Activated CD4-positive, CD25-positive, alpha-beta regulatory T cell treated with anti-CD3 and anti-CD28 coated beads, Interleukin-2, amount 50 U/mL, for 72 hours (primary cell): ENCODE measurements at places on chromosomes 16 and 17.

DNA sequence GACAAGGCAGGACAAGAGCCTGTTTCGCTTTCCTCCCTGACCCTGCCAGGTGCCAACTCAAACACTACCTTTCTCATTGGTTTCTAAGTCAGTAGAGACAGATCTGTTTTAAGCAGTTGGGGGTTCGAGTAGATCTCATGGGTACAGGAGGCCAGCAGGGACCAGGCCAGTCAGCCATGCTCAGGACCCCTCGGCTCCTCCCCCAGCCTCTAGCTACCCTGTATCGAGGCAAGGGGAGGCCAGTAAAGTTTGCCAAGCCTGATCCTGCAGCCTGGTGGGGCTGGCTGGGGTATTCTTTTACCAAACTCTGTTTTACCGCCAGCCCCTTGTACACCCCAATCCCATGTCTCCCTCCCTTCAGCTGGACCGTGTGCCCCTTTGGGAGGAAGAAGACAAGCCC is 26.6 kb downstream of the OR1D5 start:
- no peak for DNase-seq

- no peak for DNase-seq
Observed at GRCh38 chr17:12721581-12721980, 55.9 kb downstream of the MYOCD start.

DNA sequence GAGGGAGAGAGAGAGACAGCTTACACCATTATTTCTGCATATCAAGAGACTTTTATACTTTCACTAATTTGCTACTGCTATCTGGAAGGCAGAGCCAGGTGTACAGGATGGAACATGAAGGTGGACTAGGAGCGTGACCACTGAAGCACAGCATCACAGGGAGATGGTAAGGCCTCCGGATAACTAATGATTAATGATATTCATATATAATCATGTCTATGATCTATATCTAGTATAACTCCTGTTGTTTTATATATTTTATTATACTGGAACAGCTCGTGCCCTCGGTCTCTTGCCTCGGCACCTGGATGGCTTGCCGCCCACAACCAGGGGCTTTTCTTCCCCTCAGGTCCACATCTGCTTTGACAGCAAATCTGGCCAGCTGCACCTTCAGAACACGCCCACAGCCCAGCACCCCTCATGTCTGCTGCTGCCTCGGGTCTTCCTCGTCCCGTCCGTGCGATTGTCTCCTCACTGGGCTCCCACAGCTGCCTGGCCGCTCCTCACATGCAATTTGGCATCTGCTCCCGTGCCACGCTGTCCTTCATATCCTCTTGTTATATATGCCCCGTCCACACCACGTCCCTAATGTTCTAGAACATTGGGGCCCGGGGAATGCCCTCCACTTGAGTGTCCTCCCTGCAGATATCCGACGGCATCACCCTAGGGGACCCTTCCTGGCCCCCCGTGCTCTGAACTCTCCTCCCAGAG is 10.2 kb upstream of the DEF8 start:
- no peak for DNase-seq

DNA sequence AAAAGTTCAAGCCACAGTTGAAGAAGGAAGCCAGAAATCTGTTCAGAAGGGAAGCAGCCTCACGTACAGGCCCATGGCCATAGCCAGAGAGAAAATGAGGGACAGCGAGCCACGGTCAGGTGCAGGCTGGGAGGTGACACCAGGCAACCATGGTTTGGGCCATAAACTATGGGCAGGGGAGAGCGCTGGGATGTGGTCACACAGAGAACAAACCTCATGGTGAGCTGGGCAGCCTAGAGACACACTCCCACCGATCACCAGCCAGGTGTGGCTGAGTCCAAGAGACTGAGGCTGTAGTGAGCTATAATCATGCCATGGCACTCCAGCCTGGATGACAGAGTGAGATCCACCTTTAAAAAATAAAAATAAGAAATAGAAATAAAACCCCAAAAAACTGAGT is 76.5 kb downstream of the NETO2 start:
- no peak for DNase-seq

GRCh38 chr16:24009098-24009497 is 173.3 kb downstream of the PRKCB start:
- DNase-seq: no peak

DNA sequence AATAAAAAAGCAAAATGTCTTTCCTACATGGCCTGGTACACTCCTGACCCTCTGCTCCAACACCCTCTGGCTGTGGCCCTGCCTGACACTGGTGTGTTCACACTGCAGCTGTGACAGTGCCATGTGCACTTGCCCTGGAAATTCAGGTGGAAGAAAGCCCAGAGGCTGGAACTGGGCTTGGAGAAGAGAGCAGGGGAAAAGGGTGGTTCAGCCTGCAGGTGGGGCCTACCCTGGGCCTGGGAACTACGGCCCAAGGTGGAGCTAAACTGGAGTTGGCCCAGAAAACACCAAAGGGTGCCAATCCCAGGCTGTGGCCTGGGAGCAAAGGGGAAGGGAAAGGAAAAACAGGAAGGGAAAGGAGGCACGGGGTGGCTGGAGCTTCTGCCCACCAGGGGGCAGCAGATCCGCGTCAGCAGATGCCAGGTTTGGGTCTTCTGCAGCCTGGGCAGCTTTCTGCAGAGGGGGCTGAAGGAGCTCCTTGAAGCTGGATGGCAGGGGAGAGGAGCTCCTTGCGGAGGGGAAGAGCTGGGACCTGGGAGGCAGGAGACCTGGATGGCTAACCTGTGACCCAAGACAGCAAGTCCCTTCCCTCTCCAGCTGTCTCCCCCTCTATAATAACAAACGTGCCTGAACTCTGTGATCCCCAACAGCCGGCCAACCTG is 15.4 kb upstream of the CTCF start:
- DNase-seq: peak; percentile 76

GRCh38 chr17:15483431-15483830 is 16.0 kb upstream of the CDRT4 start:
- no peak for DNase-seq

DNA sequence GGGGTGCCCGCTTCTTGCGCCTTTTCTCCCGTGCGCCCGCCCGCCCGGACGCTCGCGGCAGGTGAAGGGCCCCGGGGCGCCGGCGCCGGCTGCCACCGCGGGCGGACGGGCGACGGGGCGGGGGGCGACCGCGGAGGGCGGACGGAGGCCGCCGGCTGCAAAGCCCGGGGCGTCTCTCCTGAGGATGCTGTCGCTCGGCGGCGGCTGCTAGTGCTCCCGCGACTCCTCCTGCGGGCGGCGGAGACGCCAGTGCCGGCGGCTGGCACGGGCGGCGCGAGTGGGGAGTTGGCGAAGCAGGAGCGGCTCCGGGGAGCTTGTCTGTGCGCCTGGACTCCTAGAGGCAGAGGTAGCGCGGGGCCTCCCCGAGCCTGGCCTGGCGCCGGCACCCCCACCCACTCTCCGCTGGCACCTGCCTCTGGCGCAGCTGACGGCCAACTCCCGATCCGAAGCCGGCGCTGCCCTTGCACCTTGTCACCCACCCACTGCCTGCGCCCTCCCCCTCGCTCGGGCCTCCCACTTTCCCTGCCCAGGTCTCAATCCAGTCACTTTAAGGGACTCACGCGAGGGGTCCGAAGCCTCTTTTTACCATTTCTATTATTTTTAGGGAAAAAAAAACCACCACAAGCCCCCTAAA is at the start of gene FAM20A:
FAM20A (minus strand) TSS at position 437 of the 634 bp plus-strand sequence. CDS start 701 bp downstream, outside the sequence.
- DNase-seq: no peak

DNA sequence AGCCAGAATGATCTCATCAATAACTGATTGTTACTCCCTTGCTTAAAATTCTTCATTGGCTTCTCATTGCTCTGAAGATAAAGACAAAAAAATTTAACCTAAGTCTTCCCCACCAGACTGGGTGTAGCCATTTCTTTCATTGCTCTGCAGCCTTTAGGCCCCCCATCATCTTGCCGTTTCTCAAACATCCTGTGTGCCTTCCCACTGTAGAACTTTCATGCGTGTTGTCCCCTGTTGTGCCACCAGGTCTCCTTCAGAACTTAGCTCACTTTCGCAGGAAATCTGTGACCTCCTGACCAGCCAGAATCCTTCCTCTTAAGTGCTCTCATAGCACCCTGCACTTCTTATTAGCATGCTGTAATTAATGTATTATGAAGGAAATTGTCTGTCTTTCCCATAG is 31.8 kb downstream of the TNRC6C start:
- no peak for DNase-seq

DNA sequence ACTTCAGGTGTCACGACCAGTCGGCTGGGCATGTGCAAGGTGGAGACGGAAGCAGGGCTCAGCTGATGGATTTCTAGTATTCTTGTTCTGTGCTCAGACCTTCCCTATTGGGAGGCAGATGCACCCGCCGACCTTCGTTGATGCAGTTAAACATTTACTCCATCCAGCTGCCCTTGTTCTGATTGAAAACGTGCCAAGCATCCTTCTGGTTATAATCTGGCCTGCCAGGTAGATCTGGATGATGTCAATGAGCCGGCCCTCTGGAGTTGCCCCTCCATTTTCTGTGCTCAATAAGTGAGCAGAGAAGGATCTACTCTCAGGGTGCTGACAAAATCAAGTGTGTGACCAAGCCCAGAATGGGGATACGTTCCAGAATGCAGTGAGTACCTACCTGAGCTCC is 38.3 kb downstream of the CCDC182 start:
- DNase-seq: no peak

DNA sequence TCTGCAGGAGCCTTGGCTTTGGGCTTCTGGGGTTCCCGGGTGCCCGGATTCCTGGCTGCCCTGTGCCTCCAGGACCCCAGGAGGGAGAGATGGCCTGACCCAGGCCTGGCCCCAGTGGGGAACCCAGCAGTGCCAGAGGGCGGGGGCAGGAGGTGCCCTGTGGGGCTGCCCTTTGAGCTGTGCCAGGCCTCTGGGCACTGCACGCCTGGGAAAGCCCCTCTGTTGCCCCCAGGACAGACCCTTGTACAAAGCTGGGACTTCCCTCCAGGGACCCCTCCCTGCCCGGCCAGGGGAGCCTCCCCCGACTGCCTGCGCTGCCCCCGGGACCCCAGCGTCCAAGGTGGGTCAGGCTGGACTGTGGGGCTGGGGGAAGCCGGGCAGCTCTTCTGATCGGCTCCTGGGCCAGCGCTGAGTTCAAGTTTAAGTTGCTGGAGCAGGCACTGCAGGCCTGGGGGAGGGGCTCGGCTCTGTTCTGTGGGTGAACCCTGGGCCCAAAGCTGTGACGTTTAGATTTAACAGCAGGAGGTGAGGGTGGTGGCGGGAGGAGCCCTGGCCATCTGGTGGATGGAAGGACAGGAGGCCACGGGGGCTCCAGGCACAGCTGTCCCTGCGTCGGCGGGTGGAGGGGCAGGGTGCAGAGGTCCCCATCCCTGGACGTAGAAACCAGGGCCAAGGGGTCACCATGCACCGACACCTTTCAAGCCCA is 27.6 kb upstream of the C1QTNF8 start:
- DNase-seq: no peak

GRCh38 chr16:50522324-50522723 is 25.9 kb upstream of the NKD1 start:
- DNase-seq: no peak
